ENCODE measurements at places on chromosomes 12 and 14. TPM values are rescaled to one million over a fixed set of nuclear protein-coding genes. Genes with fewer than 3 reads are reported as not detected.

KLRB1 gene
- total RNA-seq, result 5.2 TPM

SLC38A4 gene
- 2.2 TPM for total RNA-seq

GATC gene
- total RNA-seq, result 18.0 TPM

PYGL gene
- total RNA-seq, result 10.8 TPM

ATL1 gene
- 1.1 TPM for total RNA-seq

MYF6 gene
- not detected for total RNA-seq

TOMM20L gene
- not detected for total RNA-seq

ASCL1 gene
- total RNA-seq, result not detected

PSMD9 gene
- total RNA-seq, result 44.6 TPM

MGP gene
- total RNA-seq, result 90.5 TPM

ANG gene
- 16.7 TPM for total RNA-seq

BATF gene
- not detected for total RNA-seq

KRT72 gene
- not detected for total RNA-seq

GPD1 gene
- not detected for total RNA-seq

KRT79 gene
- total RNA-seq, result not detected

GALNT9 gene
- total RNA-seq, result 4.5 TPM

CHGA gene
- 38.1 TPM for total RNA-seq

RTL1 gene
- total RNA-seq, result not detected

GZMB gene
- 2.5 TPM for total RNA-seq

AHNAK2 gene
- 22.3 TPM for total RNA-seq

ZNF891 gene
- 1.4 TPM for total RNA-seq

SLC22A17 gene
- total RNA-seq, result 4.0 TPM

SMIM41 gene
- total RNA-seq, result 0.64 TPM

IGFBP6 gene
- 106 TPM for total RNA-seq

MDM2 gene
- total RNA-seq, result 229 TPM

ZC3H10 gene
- total RNA-seq, result 4.8 TPM

EMP1 gene
- total RNA-seq, result 837 TPM

FGD4 gene
- 97.1 TPM for total RNA-seq

CCDC197 gene
- not detected for total RNA-seq

GLS2 gene
- not detected for total RNA-seq

OAS3 gene
- 14.1 TPM for total RNA-seq

PPP1R13B gene
- 31.0 TPM for total RNA-seq

C12orf50 gene
- total RNA-seq, result not detected

All from transverse colon (tissue), 4 donors.